Left lung (tissue), 14 donors: ENCODE measurements at places on chromosomes 2 and 18. TPM values are rescaled to one million over a fixed set of nuclear protein-coding genes. Genes with fewer than 3 reads are reported as not detected.

The EPG5 gene
- total RNA-seq, result 38.0 TPM

The CCL20 gene
- total RNA-seq, result 1.9 TPM

The PLCL1 gene
- total RNA-seq, result 3.4 TPM

The SLC14A1 gene
- total RNA-seq, result 0.86 TPM

The CNRIP1 gene
- 16.9 TPM for total RNA-seq

- H3K4me3 ChIP-seq, result no peak overlapping the region
- H3K27ac ChIP-seq, result no peak overlapping the region
- peaks cover 17% of the 10 kb centered on the region for H3K4me1 ChIP-seq
- H3K36me3 ChIP-seq, result no peaks in the 10 kb centered on the region
Measured at GRCh38 chr2:95071856-95072255, 46.3 kb downstream of the MAL start.

- DNase-seq, result no peak
- H3K36me3 ChIP-seq, result no peaks in the 10 kb centered on the region
- no peaks in the 10 kb centered on the region for H3K27me3 ChIP-seq
- no peak overlapping the region for H3K27ac ChIP-seq
Measured at GRCh38 chr2:117700471-117700870, 114.0 kb upstream of the DDX18 start.

GRCh38 chr2:40740419-40740818, 288.5 kb upstream of the SLC8A1 start:
- no peaks in the 10 kb centered on the region for H3K36me3 ChIP-seq
- no peaks in the 10 kb centered on the region for H3K27me3 ChIP-seq
- no peak overlapping the region for H3K4me3 ChIP-seq
- H3K4me1 ChIP-seq, result no peaks in the 10 kb centered on the region

DNA sequence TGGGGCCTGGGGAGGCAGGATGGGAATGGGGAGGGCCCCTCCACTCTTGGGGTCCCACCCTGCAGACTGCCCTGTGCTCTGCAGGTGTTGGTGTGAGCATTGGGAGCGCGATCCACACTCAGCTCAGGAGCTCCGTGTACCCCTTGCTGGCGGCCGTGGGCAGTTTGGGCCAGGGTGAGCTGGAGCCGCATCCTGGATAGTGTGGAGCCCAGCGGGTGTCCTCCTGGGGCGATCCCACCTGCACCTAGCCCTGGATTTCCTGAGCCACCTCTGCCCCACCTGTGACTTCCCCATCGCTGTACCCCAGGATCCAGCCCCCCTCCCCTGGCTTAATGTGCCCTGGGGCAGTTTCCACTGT, 2.6 kb downstream of the PROM2 start:
- DNase-seq, result no peak
- no peak overlapping the region for H3K4me3 ChIP-seq
- H3K36me3 ChIP-seq, result no peaks in the 10 kb centered on the region
- H3K4me1 ChIP-seq, result no peaks in the 10 kb centered on the region

DNA sequence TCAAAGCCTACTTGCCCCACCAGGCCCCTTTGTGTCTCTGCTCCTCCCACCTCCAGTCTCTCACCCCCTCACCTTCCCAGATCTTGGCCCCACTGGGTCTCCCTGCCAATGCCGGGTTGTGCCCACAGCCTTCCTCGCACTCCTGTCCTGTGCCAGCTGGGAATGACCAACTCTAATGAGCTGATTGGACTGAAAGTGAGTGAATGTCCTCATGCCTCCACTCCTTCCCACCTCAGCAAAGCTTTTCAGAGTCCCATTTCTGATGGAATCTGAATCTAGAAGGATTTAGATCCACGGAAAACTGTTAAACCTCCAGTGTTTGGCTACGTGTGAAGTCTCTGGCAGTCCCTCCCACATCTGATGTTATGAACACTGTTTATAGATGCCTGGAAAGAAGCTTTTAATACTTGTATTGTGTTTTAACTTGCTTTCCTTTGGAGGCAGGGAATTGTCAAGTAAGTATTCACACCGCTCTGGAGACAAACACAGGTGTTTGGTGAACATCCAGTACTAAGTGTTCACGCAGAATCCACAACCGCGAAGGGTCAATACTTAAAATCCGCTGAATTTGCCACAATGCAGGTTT, 103.9 kb downstream of the RTN4 start:
- H3K4me3 ChIP-seq, result no peak overlapping the region
- no peaks in the 10 kb centered on the region for H3K27me3 ChIP-seq
- DNase-seq, result no peak

DNA sequence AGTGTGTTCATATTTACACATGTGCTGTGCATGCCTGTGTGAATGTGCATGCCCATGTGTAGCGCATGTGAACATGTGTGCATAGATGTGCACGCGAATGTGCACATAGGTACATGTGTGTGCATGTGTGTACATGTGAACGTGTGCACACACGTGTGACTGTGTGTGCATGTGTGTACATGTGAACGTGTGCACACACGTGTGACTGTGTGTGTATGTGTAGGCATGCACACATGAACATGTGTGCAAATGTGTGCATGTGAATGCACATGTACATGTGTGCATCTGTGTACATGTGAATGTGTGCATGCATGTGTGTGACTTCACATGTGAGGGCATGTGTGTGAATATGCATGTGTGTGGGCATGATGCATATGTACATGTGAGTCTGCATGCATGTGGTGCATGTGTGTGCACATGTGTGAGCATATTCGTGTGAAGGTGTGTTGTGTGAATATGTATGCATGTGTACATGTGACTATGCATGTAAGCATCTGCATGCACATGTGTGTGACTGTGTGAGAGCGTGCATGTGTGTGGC, 122.4 kb downstream of the PTGR3 start:
- no peak overlapping the region for H3K27ac ChIP-seq
- no peak for DNase-seq
- no peaks in the 10 kb centered on the region for H3K4me1 ChIP-seq
- H3K4me3 ChIP-seq, result no peak overlapping the region

GRCh38 chr2:227460070-227460485, 11.9 kb upstream of the AGFG1 start:
- no peak for DNase-seq
- H3K4me3 ChIP-seq, result no peak overlapping the region
- H3K4me1 ChIP-seq, result no peaks in the 10 kb centered on the region
- no peaks in the 10 kb centered on the region for H3K27me3 ChIP-seq
- H3K36me3 ChIP-seq, result no peaks in the 10 kb centered on the region

- peaks cover 26% of the 10 kb centered on the region for H3K4me1 ChIP-seq
- no peak for DNase-seq
- no peak overlapping the region for H3K27ac ChIP-seq
- no peak overlapping the region for H3K4me3 ChIP-seq
- H3K36me3 ChIP-seq, result no peaks in the 10 kb centered on the region
Measured at GRCh38 chr2:33482518-33482917, 6.1 kb downstream of the RASGRP3 start.
